Airway epithelial cell (primary cell): ENCODE measurements at places on chromosomes 7 and 10. TPM values are rescaled to one million over a fixed set of nuclear protein-coding genes. Genes with fewer than 3 reads are reported as not detected.

Gene NRG3
- not detected in 2 replicates for total RNA-seq

Gene ZNF212
- 4.1 and 4.7 TPM in 2 replicates for total RNA-seq

Gene SNX10
- total RNA-seq: 1.6 and 1.9 TPM in 2 replicates

Gene MBL2
- total RNA-seq: not detected in 2 replicates

Gene ALOX5
- 0.09 and 0.42 TPM in 2 replicates for total RNA-seq

Gene GCK
- total RNA-seq: 0.28 TPM in 1 of 2 replicates, not detected in the other

Gene CALML3
- 7.7 and 9.0 TPM in 2 replicates for total RNA-seq

Gene ENTPD1
- total RNA-seq: not detected in 2 replicates

Gene SGCE
- 21.7 and 34.5 TPM in 2 replicates for total RNA-seq
